Stimulated activated CD8-positive, alpha-beta memory T cell treated with anti-CD3 and anti-CD28 coated beads, Interleukin-2, amount 100 ng/mL, for 1 hour (primary cell): ENCODE measurements at places on chromosomes 3 and 15.

GRCh38 chr3:122948408-122948807 is 79.2 kb downstream of the SEMA5B start:
- DNase-seq = no peak

- no peak for DNase-seq
Observed at GRCh38 chr3:129974833-129975704, 549 bp downstream of the TRH start.

DNA sequence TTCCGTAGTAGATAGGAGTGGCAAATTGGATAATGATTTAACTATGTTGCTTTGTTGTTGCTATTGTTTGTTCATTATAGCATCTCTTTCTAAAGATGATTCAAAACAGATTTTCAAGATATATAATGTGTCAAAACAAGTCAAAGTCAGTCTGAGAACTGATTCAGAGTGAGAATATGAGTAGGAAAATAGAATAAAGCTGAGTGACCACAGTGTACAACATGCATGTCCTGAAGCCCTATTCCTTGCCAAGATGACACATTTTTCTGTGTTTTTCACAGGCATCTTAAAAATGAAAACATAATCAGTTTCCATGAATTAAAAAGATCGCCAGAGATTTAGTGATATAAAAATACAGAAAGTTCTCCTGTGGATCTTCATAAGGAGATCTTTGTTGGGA is 57.0 kb upstream of the THRB start:
- no peak for DNase-seq

- no peak for DNase-seq
Observed at GRCh38 chr15:71800835-71801745, 9.3 kb upstream of the NR2E3 start.

DNA sequence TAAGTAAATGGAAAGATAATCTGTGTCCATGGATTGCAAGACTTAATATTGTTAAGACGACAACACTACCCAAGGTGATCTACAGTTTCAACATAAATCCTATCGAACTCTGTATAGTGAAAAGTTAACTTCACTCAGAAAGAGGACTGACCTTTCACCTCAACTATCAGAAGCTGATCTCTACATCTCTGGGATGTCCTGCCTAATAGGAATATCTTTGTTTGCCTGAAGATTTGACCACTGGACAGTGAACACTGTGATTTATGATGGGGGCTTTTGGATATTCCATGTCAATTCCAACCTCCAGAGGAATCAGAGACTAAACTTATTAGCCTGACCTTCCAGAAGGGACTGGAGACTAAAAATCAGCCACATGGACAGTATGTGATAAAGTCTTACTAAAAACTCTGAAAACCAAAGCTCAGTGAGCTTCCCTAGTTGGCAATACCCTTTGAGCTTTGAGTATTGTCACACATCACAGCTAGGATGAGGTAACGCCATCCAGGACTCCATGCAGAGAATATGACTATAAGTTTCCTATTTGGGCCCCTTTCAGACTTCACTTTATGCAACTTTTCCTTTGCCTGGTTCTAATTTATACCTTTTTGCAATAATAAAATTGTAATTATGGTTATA is 164.9 kb upstream of the SETMAR start:
- DNase-seq = no peak

- DNase-seq = no peak
Observed at GRCh38 chr3:138188013-138188730, 1.1 kb downstream of the ARMC8 start.

GRCh38 chr3:48416546-48416945 is 13.3 kb downstream of the PLXNB1 start:
- DNase-seq = no peak

GRCh38 chr15:73687351-73687750 is 3.2 kb downstream of the CD276 start:
- no peak for DNase-seq

DNA sequence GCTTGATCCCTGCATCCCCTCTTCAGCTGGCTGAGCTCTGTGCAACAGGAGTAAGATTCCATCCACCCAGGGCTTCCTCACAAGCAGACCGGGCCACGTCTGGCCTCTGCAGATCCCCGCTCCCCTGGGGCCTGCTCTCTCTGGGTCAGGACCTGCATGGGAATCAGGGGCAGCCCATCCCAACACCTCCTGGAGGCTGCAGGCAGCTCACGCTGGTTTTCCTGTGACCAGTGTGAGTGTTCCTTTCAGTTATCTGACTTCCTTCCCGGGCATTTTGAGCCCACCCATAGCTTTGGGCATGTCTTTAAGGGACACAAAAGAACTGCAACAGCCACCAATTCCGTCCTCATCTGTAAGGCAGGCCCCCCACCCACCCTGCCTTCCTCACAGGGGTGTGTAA is 16.3 kb downstream of the NUP210 start:
- no peak for DNase-seq

DNA sequence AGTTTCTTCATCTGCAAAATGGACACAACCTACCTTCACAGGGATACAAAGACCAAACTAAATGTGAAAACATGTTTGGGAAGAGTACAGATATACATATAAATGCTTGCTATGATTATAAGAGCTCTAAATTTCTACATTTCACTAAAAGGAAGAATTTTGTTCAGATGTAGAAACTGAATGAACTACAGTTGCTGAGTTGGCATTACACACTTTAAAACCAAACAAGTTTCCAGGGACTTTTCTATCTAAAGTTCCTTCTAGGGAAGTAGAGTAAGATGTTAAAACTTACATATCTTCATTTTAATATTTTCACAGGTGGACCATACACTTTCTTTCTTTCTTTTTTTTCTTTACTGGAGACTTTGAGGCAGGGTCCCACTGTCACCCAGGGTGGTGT is 4.6 kb downstream of the AAGAB start:
- no peak for DNase-seq
